ENCODE measurements at places on chromosomes 11 and 22. TPM values are rescaled to one million over a fixed set of nuclear protein-coding genes. Genes with fewer than 3 reads are reported as not detected.

GRCh38 chr22:41762980-41763779 lies 37.3 kb upstream of the CCDC134 start:
- no peak for DNase-seq
- no peaks in the 10 kb centered on the region for H3K36me3 ChIP-seq
- H3K4me3 ChIP-seq: no peak overlapping the region

DNA sequence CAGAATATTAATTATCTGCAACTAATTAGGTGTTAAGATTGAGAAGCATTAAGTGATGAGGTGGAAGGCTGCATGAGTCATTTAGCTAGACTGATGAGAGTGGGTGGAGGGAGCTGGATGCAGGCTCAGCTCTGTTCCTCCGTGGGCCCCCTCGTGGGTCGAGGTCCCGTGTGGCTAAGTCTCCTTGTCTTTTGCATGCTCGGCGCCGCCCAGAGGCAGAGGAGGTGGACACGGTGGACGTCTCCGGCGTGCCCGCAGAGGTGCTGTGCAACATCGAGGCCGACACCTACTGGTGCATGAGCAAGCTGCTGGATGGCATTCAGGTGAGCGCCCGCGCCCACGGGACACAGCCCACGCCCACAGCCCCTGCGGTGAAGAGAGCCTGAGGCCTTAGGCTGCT lies 211.6 kb downstream of the TBC1D22A start:
- H3K27me3 ChIP-seq: no peaks in the 10 kb centered on the region
- H3K27ac ChIP-seq: no peak overlapping the region

- no peaks in the 10 kb centered on the region for H3K27me3 ChIP-seq
- no peaks in the 10 kb centered on the region for H3K36me3 ChIP-seq
- no peak overlapping the region for H3K4me3 ChIP-seq
- no peak overlapping the region for H3K27ac ChIP-seq
- no peak for DNase-seq
- peaks cover 10% of the 10 kb centered on the region for H3K4me1 ChIP-seq
Observed at GRCh38 chr22:42001706-42002105, 3.1 kb downstream of the WBP2NL start.

- no peak overlapping the region for H3K27ac ChIP-seq
- H3K27me3 ChIP-seq: no peaks in the 10 kb centered on the region
Observed at GRCh38 chr22:37060801-37061610, 9.5 kb downstream of the KCTD17 start.

GRCh38 chr22:34776817-34777216 lies 289.1 kb upstream of the ISX start:
- no peak overlapping the region for H3K4me3 ChIP-seq
- no peaks in the 10 kb centered on the region for H3K36me3 ChIP-seq
- H3K27me3 ChIP-seq: no peaks in the 10 kb centered on the region
- DNase-seq: no peak
- no peaks in the 10 kb centered on the region for H3K4me1 ChIP-seq

DNA sequence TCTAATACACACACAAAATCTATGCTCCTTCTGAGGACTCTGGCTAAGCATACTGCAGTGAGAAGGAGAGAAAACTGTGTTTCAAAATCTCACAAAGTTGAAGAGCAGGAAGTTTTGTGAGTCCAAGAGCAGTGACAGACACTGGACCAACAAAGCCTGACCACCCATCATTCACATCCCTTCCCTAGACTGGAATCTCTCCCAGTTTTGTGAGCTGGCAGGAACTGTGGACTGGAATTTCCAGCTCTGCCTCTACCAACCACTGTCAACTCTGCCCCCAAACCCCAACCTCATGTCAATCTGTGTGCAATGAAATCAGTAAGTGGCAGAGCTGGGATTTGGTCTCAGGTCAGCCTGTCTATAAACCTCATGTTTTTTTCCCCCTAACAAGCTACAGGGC lies 112.6 kb downstream of the ARL14EP start:
- peaks cover 43% of the 10 kb centered on the region for H3K4me1 ChIP-seq
- H3K27ac ChIP-seq: no peak overlapping the region
- H3K36me3 ChIP-seq: no peaks in the 10 kb centered on the region
- H3K27me3 ChIP-seq: no peaks in the 10 kb centered on the region
- no peak for DNase-seq
- H3K4me3 ChIP-seq: no peak overlapping the region

DNA sequence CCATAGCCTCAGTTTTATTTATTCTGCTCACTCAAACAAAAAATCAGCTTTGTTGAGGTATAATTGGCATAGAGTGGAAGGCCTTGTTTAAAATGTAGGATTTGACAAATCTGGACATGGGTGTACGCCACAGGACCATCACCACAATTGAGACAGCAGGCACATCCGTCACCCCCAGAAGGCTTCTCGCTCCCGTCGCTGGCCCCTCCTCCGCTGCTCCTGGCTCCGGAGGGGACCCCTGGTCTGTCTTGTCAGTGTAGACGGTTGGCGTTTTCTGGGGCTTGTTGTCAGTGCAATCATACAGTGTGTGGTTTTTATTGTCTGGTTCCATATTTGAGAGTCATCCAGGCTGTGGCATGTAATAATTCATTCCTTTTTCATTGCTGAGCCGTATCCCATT lies 97.6 kb downstream of the KCNQ1 start:
- H3K4me3 ChIP-seq: no peak overlapping the region
- DNase-seq: peak; percentile 46
- H3K27me3 ChIP-seq: no peaks in the 10 kb centered on the region

DNA sequence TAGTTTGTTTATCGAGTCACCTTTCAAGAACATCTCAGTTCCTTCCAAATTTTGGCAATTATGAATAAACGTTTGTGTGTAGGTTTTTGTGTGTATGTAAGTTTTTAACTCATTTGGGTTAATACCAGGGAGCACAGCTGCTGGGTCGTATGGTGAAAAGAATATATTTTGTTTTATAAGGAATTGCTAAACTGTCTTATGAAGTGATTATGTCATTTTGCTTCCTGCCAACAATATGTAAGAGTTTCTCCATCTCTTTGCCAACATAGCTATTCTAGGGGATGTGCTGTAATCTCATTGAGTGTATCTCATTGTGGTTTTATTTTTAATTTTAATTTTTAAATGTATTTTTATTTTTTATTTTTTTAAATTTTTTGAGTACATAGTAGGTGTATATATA lies 27.3 kb downstream of the BCL2L13 start:
- no peak overlapping the region for H3K4me3 ChIP-seq
- DNase-seq: no peak
- peaks cover 7% of the 10 kb centered on the region for H3K36me3 ChIP-seq
- H3K27ac ChIP-seq: no peak overlapping the region
- H3K27me3 ChIP-seq: no peaks in the 10 kb centered on the region
- no peaks in the 10 kb centered on the region for H3K4me1 ChIP-seq

- H3K27ac ChIP-seq: peak within 1 kb of the TSS; percentile 86
- peaks cover 3% of the 10 kb centered on the region for H3K4me1 ChIP-seq
- DNase-seq: peak; percentile 72
Observed at GRCh38 chr22:33920197-33920540, at the start of gene LARGE1. Gene LARGE1, minus strand, starts transcription at chr22:33920476.

GRCh38 chr11:126581871-126582648 lies 226.6 kb downstream of the ST3GAL4 start:
- no peaks in the 10 kb centered on the region for H3K27me3 ChIP-seq
- peaks cover 10% of the 10 kb centered on the region for H3K4me1 ChIP-seq
- no peak overlapping the region for H3K27ac ChIP-seq

DNA sequence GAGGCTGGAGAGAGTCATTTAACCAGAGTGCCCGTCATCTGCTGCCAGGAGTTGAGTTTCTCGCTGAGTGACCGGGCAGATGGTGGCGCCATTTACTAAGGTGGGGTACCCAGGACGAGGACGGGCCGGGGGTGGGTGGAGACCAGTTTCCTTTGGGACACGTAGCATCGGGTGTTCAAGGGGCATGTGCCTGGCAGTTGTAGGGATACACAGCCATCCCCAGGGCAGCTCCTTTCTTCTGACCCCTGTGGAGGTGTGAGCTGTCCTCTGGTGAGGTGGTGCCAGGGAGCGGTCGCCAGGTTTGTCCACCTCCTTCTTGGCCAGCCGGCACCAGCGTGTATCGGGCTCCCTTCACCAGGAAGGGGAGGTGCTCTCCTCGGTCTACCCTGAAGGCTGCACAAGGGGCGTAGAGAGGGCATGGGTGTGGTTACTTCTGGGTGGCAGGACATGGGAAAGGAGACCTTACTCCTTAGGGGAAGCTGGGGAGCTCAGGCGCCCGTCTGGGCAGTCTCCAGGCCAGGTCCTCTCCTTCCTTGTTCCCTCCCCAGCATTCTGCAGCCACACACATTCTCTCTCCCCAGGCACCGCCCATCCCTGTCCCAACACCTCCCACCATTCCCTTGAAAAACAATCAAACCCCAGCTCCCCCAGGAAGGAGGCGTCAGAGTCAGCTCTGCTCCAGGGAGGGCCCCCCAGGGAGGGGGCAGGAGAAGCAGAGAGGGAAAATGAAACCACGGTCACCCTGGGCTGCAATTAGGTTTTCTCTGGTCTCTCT lies 10.3 kb upstream of the MB start:
- no peaks in the 10 kb centered on the region for H3K36me3 ChIP-seq
- H3K4me3 ChIP-seq: peak overlapping the region; percentile 34
- peak overlapping the region; percentile 92 for H3K27ac ChIP-seq
- no peaks in the 10 kb centered on the region for H3K27me3 ChIP-seq
- H3K4me1 ChIP-seq: no peaks in the 10 kb centered on the region

GRCh38 chr11:74949753-74950137 lies 679 bp downstream of the SPCS2 start:
- no peaks in the 10 kb centered on the region for H3K27me3 ChIP-seq
- no peak for DNase-seq
- H3K4me3 ChIP-seq: peak overlapping the region; percentile 90
- H3K36me3 ChIP-seq: no peaks in the 10 kb centered on the region

DNA sequence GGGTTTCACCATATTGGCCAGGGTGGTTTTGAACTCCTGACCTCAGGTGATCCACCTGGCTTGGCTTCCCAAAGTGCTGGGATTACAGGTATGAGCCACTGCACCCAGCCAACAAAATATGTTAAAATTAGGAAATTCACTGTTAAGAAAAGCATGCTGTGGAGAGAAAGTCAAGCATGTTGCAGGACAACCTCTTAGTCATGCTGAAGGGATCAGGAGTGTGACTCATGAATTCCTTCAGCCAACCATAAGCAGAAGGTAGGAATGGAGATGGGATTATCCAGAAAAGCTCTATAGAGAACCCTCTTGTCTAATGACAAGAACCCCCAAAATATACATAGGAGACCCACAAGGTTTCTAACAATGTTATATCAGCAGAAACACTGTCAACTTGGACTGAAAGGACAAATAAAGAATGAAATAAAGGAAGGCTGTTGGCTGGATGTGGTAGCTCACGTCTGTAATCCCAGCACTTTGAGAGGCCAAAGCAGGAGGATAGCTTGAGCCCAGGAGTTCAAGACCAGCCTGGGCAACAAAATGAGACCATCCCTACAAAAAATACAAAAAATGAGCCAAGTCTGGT lies 16.0 kb downstream of the MRTFA start:
- H3K27me3 ChIP-seq: no peaks in the 10 kb centered on the region
- DNase-seq: no peak
- no peaks in the 10 kb centered on the region for H3K36me3 ChIP-seq
- no peak overlapping the region for H3K4me3 ChIP-seq

GRCh38 chr22:48474881-48475280 lies 1352.8 kb downstream of the BRD1 start:
- no peaks in the 10 kb centered on the region for H3K36me3 ChIP-seq
- H3K4me3 ChIP-seq: no peak overlapping the region
- H3K4me1 ChIP-seq: no peaks in the 10 kb centered on the region
- DNase-seq: no peak
- no peak overlapping the region for H3K27ac ChIP-seq

DNA sequence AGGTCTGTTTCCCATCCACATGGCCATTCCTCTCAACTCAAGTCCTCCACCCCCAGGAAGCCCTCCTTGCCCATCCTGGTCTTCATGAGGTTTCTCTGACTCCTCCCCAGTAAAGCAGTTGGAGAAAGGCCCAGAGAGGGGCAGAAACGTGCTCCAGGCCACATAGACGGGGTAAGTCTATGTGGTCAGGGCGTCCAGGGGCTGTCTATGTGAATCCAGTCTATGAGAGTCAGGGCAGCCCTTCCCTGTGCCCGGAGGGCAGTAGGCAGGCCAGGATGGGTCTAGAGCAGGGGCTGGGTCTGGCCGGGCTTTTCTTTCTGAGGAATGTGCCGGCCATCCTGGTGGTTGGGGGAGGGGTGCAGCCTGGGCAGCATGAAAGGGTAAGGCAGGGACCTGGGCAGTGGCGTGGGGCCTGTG lies 11.7 kb downstream of the GUCD1 start:
- no peak overlapping the region for H3K27ac ChIP-seq
- DNase-seq: no peak

Gene CBLIF
- total RNA-seq: not detected

Gene AHNAK
- total RNA-seq: 897 TPM

Gene MS4A15
- total RNA-seq: not detected

Gene NAV2
- 37.5 TPM for total RNA-seq

Gene TP53AIP1
- total RNA-seq: not detected

Gene SHISA8
- total RNA-seq: not detected

Gene APOC3
- not detected for total RNA-seq

Gene MAJIN
- not detected for total RNA-seq

Gene OTOG
- not detected for total RNA-seq

Measured in sigmoid colon (tissue), 7 donors.